Left renal pelvis (tissue), 4 donors: ENCODE measurements at places on chromosomes 13 and 19. TPM values are rescaled to one million over a fixed set of nuclear protein-coding genes. Genes with fewer than 3 reads are reported as not detected.

DNA sequence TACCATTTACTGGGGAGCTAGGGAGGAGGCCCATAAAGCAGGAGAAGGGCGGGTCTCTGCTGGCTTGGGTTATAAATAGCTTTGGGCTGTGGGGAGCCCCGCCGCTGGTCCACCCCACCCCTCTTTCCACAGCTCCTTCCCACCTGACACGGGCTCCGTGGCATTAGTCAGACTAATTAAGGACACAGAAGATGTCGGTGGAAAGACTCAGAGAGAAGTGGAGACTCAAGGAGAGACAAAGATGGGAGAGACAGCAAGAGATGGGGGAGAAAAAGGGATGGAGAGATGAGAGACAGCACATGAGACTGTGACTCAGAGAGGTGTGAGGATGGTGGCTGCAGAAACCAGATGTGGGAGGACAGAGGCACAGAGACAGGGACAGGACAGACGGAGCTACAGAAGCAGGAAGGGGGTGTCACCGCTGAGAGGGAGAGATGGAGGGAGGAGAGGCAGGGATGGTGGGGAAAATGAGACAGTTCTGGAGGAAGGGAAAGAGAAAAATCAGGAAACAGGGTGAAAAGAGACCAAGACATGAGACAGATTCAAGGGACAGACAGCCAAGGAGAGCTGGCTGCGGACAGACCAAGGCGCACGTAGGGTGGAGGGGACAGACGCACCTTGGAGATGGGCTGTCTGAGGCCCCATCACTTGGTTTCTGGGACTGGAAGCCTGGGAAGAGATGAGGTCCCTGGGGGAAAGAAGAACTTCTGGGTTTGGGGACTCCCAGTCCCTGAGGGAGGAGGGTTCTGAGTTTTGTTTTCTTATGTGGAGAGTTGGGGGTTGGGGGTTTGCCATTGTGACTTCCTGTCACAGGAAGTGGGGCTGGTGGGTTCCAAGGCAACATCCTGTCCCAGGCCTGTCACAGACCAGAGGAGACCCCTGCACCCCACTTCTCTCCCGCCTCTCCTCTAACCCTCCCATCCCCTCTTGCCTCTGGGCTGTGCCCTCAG, 4.1 kb downstream of the ARHGEF1 start:
- no peak for DNase-seq

DNA sequence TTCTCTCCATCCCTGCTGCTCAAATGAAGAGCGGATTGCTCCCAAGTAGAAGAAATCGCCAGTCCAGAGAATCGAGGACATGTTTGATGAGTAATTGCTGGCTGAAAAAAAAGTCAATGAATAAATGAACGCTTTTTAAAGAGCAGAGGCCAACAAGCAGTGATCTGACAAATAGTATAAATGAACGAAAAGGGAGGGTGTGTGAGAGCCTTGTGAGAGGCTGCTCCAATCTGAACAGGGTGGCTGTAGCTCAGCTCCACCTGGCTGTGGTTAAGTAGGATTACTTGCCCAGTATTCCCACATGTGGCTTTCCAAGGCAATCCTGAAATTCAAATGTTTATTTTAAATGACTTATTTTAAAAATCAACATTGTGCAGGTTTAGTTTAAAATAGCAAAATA, 117.1 kb downstream of the TSHZ3 start:
- DNase-seq: no peak

GRCh38 chr19:15161028-15161984, 39.5 kb downstream of the NOTCH3 start:
- DNase-seq: no peak

DNA sequence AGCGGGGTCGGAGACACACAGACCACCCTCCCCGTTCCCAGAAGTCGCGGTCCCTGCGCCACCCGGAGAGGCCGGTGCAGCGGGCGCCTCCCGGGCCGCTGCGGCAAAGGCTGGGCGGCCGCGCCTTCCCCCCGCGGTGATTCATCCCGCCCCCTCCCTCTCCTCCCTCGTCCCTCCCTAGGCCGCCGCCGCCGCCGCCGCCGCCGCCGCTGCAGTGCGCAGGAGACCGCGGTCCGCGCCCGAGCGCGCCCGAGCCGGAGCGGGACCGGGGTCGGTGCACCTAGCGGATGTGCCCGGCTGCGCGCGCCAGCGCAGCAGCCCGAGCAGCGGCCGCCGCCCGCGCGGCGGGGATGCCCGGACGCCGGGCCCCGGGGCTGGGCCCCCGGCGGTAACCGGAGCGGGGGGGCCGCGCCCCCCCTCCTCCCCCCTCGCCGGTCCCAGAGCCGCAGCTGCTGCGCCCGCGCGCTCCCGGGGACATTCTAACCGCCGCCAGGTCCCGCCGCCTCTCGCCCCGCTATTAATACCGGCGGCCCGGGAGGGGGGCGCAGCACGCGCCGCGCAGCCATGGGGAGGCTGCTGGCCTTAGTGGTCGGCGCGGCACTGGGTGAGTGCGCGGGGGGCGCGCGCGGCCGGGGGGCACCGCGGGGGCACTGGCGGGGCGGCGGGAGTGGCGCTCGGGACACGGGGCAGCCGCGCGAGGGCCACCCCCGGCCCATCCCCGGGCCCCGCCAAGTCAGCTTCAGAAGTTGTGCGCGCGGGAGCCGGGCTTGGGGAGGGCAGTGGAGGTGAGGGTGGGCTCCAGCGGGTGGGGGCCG, at the start of gene SCN1B:
Gene SCN1B, plus strand, starts transcription at position 214 of the 815 bp plus-strand sequence. Its CDS starts 351 bp downstream, at position 565.
- no peak for DNase-seq

DNA sequence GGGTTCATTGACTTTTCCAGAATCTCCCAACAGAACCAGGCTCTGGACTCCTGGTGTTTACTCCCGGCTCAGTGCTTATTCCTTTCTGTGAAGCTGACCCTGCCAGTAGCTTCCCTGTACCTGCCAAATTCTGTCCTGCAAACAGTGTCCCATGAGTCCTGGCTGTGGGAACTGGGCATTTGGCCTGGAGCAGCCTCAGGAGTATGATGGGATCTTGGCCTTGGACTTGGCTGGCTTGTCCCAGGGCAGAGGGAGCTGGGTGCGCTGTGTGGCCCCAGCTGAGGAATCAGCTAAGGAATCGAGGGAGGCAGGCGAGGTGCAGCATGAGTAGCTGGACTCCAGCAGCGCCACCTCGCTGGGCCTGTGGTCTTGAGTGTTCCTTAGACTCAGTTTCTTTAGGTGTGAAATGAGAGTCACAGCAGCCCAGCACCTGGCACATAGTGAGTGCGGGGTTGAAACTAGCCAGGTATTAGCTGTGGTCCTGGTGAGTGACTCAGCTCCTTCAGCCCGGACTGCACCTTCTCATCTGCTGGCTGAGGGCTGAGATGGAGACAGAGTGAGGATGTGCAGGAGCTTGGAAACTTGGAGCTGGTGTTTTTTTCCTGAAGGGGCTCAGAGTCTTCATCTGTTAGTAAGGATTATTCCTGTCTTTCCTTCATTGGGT, 10.4 kb downstream of the CLASRP start:
- DNase-seq: no peak

Gene ZNF497
- 3.5 TPM for polyA plus RNA-seq

DNA sequence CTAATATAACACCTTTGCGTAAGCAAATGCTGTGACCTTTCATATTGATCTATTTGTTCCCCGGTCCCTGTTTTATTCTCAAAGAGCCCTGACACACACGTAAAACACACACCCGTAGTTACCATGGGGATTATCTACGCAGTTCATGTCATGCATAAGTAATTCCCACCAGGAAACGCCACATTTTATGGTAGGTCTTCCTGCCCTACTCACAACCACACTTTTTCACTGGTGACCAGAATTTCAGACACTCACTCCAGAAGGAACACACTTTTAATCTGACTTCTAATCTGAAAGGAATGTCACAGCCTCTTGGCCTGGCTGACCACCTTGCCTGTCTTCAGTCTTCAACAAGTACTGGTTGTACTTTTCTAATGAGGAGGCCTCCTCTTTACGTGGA, 46.8 kb downstream of the SLC7A1 start:
- no peak for DNase-seq

DNA sequence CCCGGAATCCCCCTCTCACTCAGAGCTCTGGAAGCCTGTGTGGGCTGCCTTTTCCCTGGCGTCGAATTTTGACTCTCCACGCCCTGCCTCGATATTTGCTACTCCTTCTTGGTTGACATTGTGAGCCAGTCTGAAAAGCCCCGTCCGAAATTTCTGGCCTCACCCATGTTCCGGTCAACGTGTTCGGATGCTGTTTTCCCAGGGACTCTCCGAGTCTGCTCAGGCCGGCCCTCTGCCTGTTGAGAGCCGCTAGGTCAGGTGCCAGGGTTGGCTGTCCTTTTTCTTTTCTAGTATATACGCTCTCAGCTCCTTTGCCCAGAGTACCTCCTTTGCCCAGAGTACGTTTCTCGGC, 6.8 kb upstream of the DGKH start:
- DNase-seq: no peak

- no peak for DNase-seq
Measured at GRCh38 chr19:38706792-38707511, 37.3 kb downstream of the CAPN12 start.

GRCh38 chr19:5926641-5927440, 12.8 kb downstream of the CAPS start:
- no peak for DNase-seq

- no peak for DNase-seq
Measured at GRCh38 chr13:25292301-25292700, 5.0 kb upstream of the MTMR6 start.

- DNase-seq: no peak
Measured at GRCh38 chr13:103354171-103354570, 288.0 kb upstream of the SLC10A2 start.

Gene CEACAM3
- not detected for polyA plus RNA-seq

DNA sequence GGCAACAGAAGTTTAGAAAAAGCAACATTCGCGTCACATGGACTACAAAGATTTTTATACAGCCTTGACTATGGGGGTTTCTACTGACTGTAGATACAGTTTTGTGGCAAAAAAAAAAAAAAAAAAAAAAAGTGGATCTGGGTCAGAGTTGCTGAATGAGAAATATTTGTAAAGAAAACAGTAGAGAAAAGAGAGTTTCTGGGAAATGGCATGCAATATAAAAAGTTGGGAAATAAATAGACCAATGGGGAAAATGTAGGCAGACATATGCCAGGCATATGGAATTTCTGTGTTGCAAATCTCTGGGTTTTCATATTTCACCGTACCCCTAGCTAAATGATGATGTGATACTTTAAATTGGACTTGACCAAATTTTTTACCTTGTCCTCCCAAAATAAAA, 315.3 kb downstream of the EFNB2 start:
- no peak for DNase-seq

DNA sequence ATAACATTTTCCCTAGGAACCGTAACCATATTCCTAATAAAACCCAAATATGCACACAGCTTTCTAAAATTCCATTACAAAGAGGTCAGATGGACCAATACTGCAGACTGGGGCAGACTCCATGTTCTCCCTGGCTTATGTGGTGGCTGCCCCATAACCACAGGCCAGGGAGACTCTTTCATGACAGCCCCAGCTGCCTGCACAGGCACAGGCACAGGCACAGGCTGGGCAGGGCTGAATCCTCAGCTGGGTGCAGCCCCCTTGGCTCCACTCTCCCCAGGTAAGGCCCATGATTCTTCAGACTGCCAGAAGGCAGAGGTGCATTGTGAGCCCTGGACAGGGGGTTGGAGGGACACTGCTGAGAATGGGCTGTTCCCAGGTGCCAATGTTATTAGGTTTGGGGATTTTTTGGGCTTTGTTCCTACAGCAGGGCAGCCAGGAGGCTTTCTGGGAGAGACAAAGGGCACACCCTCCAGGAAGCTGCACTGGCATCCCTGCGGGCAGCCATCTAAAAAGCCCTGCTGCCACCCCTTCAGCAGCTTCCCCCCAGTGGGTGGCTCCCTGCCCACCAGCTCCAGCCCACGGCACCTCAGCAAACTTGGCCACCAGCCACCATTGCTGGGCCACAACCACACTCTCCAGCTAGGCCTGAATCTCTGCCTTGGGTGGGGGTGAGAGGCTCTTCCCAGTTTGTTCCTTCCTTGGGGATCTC, 20.0 kb downstream of the DOCK9 start:
- no peak for DNase-seq

- DNase-seq: no peak
Measured at GRCh38 chr19:1259206-1259875, 9.8 kb upstream of the CIRBP start.

GRCh38 chr13:51363625-51364024, 24.1 kb downstream of the SERPINE3 start:
- DNase-seq: no peak

GRCh38 chr19:46056536-46056935, 15.7 kb upstream of the IGFL4 start:
- no peak for DNase-seq

Gene KLK2
- 0.38 TPM for polyA plus RNA-seq

Gene ZNF468
- polyA plus RNA-seq: 32.8 TPM

DNA sequence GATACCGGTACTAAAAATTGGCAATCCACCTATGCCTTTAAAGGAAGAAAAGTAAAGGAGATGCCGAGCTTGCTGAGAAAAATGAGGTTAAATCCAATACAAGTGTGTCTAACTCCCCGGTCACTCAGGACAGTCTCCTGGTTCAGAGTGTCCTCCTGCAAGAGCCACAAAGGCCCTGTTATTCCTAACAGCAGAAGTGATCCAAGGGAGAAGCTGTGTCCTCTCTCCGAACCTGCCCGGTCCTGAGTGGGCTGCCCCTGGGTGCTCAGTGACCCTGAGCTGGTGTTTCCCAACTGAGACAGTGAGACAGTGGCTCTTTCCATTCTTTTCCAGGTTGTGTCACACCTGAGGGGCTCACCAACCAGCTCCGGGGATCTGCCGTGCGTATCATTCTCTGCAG, 4.8 kb downstream of the GJB6 start:
- no peak for DNase-seq

Gene ZNF599
- 12.3 TPM for polyA plus RNA-seq

DNA sequence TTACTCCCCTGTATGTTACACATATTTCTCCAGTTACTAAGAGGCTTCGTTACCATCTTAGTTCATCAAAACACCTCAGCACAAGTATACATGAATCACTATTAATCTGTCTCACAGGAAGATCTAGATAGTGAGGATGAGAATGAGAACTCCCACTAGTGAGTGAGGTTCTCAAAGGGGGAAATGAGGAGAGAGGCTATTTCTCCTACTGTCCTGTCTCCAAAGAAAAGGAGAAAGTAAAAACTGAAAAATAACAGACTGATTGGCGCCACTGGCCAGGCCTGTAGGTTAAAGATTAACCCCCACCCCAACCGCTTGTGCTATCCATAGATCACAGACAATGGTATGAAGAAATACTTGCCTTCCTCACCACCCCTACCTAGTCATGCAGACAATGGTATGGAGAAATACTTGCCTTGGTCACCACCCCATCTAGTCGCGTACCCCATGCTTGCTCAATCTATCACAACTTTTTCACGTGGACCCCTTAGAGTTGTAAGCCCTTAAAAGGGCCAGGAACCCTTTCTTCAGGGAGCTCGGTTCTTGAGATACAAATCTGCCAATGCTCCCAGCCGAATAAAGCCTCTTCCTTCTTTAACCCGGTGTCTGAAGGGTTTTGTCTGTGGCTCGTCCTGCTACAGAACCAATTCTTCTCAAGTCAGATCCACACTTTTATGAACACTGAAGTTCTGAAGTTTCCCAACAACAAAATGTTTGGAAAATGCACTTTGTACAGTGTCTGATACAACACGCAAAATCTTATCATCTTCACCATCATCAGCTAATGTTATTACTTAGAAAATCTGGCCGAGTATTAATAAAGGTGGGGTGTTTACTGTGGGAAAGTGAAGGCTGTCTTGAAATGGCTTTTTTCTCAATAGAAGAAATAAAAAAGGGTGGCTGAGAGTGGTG, 598.1 kb downstream of the UQCRFS1 start:
- DNase-seq: no peak

Gene ZNF284
- polyA plus RNA-seq: 4.1 TPM
